Activated CD4-positive, alpha-beta T cell treated with anti-CD3 and anti-CD28 coated beads for 48 hours (primary cell): ENCODE measurements at places on chromosomes 3 and 15.

GRCh38 chr3:51622868-51623267, 48.2 kb upstream of the TEX264 start:
- no peak for DNase-seq

GRCh38 chr3:126921085-126921824, 61.7 kb upstream of the PLXNA1 start:
- no peak for DNase-seq

GRCh38 chr15:74592222-74592621, 23.4 kb upstream of the CLK3 start:
- DNase-seq, result no peak

GRCh38 chr15:68725736-68726135, 95.0 kb downstream of the ANP32A start:
- no peak for DNase-seq

GRCh38 chr3:184685646-184686045, 26.2 kb downstream of the MAGEF1 start:
- DNase-seq, result no peak

GRCh38 chr15:33194704-33195670, at the start of gene FMN1:
Gene FMN1, minus strand, starts transcription at chr15:33194714. Its CDS starts 39,800 bp downstream, at chr15:33154914.
- DNase-seq, result peak; percentile 94

DNA sequence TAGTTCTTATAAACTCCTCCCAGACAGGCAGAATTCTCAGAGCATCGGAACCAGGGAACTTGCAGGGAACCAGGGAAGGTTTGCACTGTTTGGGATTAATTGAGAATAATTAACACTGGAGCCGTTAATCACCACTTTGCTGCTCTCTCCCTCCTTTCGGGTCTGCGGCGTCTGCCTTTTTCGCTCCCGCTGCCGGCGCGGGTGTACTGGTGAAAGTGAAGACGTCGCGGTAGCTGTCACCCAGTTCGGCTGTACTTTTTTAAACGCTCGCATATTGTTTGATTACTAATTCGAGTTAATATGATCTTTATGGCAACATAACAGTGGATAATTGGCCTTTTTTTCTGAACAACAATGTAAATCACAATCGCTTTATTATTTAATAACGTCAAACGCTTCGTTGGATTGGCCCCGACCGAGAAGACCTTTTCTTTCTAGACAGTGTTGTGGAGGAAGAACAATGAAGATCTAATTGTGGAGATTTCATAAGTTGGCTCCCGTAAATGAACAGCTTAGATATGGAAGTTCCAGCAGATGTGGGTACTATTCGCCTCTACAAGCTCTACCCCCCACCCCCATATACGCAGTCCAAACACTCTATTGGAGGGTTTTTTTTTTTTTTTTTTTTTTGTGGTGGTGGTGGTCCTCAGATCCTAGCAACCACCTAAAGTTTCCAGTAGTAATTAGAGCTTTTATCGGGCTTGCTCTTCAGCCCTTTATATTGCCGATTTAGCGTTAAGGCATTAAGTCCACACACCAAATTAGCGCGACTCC, 12.7 kb downstream of the SOX2 start:
- no peak for DNase-seq

DNA sequence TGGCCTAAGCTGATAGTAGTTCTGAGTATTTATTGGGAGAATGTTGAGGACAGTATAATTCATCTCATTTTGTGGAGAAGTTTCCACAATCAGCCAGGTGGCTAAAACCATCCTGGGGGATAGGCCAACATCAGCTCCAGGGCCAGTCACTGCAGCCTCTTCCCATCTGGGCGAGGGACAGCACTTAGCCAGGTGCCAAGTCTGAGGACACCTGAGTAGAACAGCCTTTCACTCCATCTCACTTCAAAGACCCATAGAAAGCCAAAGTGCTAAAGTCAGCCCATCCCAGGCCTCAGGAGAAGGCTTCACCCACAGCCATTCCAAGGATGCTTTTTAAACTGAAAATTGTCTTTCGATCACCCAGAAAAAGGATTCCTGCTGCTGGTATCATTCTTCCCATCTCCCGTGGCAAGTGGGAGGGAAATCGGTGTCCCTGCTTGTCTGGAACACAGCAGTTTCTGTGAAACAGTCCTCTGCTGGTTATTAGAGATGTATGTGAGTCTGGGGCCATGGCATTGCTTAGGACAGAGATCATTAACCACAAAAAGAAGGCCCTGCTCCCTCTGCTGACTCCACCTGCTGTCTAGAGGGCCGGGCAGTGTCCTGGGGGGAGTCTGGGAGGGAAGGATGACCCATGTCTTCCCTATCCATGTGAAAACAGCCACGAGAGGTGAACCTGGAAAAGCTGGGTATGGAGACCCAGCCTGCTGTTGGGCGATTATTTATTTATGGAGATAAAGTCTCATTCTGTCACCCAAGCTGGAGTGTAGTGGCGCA, 9.6 kb downstream of the CALML4 start:
- no peak for DNase-seq

DNA sequence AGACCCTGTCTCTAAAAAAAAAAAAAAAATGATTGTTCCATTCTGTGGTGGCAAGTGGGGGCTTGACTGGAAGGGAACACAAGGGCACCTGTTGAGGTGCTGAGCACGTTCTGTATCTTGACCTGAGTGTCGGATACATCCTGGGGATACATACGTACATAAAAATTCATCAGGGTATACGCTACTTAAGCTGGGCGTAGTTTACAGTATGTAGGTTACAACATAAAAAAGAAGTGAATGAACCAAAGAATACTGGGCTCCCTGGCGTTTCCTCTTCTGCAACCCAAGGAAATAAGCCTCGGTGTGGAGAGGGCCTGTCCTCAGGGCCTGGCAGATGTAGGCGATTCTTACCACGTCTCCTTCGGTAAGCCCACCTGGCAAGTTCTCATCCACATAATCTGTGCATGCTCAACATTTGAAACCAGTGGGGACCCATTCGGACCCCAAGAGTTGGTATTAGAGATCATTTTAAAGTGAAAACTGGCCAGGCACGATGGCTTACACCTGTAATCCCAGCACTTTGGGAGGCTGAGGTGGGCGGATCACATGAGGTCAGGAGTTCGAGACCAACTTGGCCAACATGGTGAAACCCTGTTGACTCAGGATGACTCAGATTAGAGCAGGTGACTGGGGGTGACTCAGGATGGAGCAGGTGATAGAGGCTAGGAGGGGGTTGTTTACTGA, 5.1 kb upstream of the MUC20 start:
- peak; percentile 68 for DNase-seq

DNA sequence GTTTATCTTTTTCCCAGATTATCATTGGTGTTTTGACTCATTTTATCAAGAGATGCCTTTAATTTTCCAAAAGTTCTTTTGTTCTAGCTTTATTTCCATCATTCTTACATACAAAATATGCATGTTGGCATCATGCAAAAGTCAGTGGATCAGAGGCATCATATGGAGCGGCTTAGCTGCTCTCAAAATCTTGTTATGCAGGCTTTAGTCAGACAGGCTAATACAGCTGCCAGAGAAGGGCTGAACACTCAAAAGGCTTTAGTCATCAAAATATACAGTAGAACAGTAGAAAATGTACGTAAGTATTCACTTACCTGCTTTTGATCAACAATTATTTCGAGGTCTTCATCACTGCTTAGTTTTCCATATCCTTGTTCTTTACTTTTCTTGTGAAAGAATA, 65.5 kb downstream of the PEX5L start:
- no peak for DNase-seq

- DNase-seq, result peak; percentile 58
These were observed 3.0 kb downstream of the BMF start for GRCh38 chr15:40105517-40106202.

GRCh38 chr3:94185753-94186152, 122.9 kb downstream of the NSUN3 start:
- no peak for DNase-seq

DNA sequence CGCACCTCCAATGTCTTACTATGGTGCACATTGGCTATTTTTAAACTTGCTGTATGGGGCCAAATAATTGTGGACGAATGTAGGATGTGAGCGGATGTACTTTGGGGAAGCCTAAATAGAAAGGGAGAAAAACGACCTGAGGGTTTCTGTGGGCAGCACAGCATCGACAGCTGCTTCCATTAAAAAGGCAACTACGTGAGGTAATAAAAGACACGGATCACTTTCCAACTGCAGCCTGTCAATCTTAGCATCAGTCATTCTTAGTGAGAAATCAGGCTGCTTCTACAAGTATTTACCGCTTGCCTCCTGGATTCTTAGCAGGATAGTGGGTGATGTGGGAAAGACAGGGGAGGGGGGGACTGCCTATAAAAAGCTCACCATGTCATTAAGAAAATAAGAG, 186.7 kb upstream of the SLC2A2 start:
- no peak for DNase-seq

- no peak for DNase-seq
These were observed 55.6 kb upstream of the C15orf61 start for GRCh38 chr15:67465196-67465952.

DNA sequence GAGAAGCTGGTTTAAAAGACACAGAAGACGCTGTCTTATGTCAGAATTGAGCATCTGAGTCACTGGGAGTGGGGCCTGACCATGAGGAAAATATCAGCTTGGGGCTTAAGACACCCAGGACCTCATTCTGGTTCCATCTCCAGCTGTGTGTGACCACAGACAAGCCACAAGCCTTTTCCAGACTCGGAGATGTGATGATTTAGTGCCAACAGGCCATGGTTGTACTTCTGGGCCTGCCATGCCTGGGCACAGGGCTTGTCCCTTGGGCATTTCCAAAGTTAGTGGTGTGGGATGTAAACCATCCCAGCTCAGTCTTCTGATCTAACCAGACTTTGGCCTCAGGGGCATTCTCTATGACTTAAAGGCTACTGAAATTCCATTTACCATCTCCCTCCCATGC, 269.8 kb downstream of the RYR3 start:
- DNase-seq, result no peak

DNA sequence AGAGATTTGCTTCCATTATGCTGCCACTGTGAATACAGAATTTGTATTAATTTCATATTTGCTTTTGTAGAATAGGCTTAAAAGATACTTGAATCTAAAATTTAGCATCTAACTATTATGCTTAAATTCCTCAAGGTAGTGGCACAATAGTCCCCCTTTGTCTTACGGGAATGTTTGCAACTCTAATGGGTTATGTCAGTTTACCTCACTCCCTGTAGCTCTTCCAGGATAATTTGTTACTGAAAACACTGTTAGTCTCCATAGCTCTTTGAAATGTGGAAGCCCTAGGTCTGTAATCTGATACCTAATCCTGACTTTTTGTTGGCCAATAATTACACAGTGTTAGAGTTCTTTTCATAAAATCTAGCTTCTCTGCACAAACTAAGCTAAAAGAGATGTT, 433.4 kb downstream of the PYDC2 start:
- DNase-seq, result no peak

GRCh38 chr3:150582620-150583019, 20.5 kb upstream of the SELENOT start:
- DNase-seq, result no peak

DNA sequence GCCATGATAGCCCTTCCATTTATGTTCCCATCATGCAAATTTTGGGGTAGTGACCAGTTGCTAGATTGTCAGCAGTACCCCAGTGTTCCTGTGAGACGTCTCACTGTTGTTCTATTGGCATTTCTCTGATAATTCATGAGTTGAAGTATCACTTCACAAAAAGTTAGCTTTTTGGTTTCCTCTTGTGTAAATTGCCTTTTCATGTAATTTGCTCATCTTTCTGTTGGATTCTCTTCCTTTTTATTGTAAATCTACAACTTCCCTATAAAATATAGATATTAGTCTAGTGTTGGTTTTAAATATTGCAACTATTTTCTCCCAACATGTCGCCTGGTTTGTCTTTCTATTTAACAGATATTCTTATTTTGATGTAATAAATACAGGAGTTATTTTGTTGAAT, 7.5 kb upstream of the A4GNT start:
- DNase-seq, result no peak

DNA sequence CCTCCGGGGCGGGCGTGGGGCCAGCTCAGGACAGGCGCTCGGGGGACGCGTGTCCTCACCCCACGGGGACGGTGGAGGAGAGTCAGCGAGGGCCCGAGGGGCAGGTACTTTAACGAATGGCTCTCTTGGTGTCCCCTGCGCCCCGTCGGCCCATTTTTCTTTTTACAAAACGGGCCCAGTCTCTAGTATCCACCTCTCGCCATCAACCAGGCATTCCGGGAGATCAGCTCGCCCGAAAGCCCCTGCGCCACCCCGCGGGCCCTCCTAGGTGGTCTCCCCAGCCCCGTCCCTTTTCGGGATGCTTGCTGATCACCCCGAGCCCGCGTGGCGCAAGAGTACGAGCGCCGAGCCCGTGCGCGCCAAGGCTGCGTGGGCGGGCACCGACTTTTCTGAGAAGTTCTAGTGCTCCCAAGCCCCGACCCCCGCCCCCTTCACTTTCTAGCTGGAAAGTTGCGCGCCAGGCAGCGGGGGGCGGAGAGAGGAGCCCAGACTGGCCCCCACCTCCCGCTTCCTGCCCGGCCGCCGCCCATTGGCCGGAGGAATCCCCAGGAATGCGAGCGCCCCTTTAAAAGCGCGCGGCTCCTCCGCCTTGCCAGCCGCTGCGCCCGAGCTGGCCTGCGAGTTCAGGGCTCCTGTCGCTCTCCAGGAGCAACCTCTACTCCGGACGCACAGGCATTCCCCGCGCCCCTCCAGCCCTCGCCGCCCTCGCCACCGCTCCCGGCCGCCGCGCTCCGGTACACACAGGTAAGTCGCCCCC, at the start of gene THBS1:
THBS1 (plus strand) TSS at position 595 of the 757 bp plus-strand sequence. CDS start 779 bp downstream, outside the sequence.
- DNase-seq, result peak; percentile 64

DNA sequence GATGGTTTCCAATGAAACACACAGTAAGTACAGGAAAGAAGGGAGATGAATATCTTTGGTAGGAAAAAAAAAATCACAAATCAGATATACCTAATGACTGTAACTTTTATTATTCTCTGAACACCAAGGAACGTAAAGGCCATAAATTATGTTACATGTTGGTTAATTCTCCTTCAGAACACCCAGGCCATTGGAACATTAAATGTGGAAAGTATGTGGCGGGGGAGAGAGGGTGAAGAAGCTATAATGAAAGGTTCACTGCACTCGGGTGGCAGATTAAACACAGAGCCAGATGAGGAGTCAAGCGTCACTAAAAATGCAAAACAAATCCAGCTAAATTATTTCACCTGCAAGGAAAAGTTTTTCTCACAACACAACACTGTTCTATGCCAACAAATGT, 193.8 kb downstream of the FHIT start:
- DNase-seq, result no peak

GRCh38 chr3:42773409-42773751, 327 bp upstream of the CCDC13 start:
- no peak for DNase-seq

DNA sequence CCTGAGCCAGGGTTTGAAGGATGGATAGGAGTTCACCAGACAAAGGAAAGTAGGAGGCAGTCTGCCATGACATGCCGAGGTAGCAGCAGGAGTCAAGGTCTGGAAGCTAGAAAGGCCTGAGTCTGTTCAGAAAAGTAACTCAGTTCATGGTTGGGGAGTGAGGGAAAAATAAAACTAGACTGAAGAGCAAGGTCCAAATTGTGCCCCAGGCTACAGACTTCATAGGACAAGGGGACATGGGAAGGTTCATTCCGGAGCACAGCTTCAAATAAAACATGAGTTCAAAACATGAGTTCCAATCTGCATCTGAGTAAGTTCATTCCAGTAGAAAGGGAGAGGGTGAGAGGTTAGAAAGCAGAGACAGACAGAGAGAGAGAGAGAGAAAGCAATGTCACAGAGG, 39.7 kb downstream of the BFSP2 start:
- no peak for DNase-seq
